ENCODE measurements at places on chromosomes 4 and X.

DNA sequence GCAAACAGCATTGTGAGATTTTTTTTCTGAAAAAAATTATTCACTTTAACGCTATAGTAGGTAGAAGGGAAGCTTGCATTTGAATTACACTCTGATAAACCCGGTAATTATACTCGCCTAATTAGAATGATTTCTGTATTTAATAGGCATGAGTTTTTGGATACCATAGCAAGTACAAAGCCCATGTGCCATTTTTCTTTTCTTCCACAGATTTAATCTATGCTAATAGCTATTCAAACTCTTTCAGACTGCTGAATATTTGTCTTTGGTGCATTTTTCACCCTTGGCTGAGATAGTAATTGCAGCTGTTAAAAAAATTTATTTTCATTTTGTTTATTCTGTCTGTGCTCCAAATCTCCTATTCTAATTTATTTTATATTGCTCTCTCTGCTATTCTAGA is 113.0 kb downstream of the EGF start:
- H3K4me3 ChIP-seq: no peak overlapping the region
- H3K27me3 ChIP-seq: no peaks in the 10 kb centered on the region
- DNase-seq: no peak
- H3K36me3 ChIP-seq: no peaks in the 10 kb centered on the region
- peaks cover 10% of the 10 kb centered on the region for H3K4me1 ChIP-seq
- H3K27ac ChIP-seq: no peak overlapping the region

GRCh38 chr4:73867783-73868182 is 1.4 kb upstream of the CXCL1 start:
- no peak for DNase-seq
- no peaks in the 10 kb centered on the region for H3K4me1 ChIP-seq
- H3K27me3 ChIP-seq: peaks cover 65% of the 10 kb centered on the region

GRCh38 chr4:184408021-184408683 is 66.2 kb downstream of the IRF2 start:
- peaks cover 8% of the 10 kb centered on the region for H3K27me3 ChIP-seq
- no peaks in the 10 kb centered on the region for H3K36me3 ChIP-seq
- H3K4me3 ChIP-seq: no peak overlapping the region
- peak overlapping the region; percentile 30 for H3K27ac ChIP-seq
- peaks cover 23% of the 10 kb centered on the region for H3K4me1 ChIP-seq

DNA sequence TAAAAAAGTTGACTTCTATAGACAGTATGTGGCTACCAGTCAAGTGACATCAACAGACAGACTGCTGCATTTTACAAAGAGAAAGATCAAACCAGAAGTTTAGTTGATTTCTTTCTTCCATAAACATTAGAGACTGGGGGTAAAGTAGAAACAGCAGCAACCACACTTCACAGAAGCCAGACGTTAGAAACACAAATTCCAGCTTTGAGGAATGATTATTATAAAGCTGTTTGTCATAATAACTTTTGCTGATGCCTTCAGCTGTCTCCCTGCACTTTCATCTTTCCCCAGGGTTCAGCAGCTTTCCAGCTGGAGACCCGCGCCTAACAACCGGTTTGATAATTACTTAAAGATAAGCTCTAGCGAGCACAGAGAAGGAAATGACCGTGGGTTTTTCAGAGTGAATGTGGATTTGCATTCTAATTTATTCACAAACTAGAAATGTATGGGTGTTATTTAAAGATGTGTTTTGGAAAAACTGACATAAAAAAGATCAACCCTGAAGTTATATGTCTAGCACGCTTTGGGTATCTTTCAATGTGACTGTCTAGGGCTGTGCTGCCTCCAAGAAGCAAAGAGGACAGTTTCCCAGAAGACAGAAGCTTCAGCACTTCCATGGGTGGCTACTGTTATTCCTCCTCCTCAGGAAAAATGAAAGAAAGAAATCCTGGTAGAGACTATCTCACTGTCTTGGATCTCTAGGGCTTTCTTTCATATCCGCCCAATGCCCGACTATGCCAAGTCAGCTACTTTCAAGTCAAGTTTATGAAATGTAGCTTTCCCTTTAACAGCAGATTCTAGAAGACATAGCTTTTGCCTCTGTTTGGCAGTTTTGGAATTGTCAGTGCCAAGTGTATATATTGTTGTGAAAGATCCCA is 15.0 kb upstream of the ENAM start:
- H3K4me1 ChIP-seq: no peaks in the 10 kb centered on the region
- H3K27ac ChIP-seq: no peak overlapping the region
- DNase-seq: no peak

GRCh38 chr4:37762294-37762990 is 64.0 kb upstream of the PGM2 start:
- no peaks in the 10 kb centered on the region for H3K4me1 ChIP-seq
- no peaks in the 10 kb centered on the region for H3K36me3 ChIP-seq
- no peak overlapping the region for H3K4me3 ChIP-seq
- H3K27me3 ChIP-seq: no peaks in the 10 kb centered on the region
- H3K27ac ChIP-seq: no peak overlapping the region

DNA sequence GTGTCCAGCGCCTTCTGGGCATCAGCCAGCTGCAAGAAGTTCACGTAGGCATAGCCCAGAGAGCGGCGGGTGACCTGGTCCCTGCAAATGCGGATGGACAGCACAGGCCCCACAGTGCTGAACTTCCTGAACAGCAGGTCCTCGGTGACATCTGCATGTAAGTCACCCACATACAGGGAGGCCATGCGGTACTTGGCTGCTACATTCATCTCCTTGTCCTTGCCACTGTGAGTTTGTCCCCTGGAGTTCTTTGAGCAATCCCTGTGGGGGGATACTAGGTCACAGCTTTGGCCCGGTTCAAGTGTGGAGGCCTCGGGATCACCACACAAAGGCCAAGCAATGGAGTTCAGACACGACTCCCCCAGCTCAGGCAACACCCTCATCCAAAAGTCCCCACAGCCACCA is 776 bp downstream of the PABPC4L start:
- H3K4me3 ChIP-seq: peak overlapping the region; percentile 46
- peaks cover under 1% of the 10 kb centered on the region for H3K36me3 ChIP-seq
- no peak overlapping the region for H3K27ac ChIP-seq
- no peak for DNase-seq

DNA sequence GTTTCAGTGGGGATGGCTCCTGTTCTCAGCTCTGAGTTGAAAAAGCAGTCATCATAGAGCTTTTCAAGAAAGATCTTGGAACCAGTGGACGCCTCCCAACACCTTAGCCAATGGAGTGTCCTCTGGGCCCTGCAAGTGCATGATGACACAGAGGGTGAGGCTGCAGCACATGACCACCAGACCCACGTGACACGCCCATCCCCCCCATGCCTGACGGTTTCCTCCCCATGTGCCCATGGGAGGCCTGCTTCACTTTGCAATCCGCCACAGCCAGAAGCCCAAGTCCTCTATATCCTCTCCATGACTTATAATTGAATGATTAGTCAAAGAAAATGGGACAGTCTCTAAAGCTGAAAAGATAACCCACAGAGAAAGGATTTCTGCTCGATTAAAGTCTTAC is 187.0 kb downstream of the AFAP1 start:
- DNase-seq: no peak
- H3K27me3 ChIP-seq: no peaks in the 10 kb centered on the region
- H3K36me3 ChIP-seq: no peaks in the 10 kb centered on the region
- peaks cover 4% of the 10 kb centered on the region for H3K4me1 ChIP-seq

DNA sequence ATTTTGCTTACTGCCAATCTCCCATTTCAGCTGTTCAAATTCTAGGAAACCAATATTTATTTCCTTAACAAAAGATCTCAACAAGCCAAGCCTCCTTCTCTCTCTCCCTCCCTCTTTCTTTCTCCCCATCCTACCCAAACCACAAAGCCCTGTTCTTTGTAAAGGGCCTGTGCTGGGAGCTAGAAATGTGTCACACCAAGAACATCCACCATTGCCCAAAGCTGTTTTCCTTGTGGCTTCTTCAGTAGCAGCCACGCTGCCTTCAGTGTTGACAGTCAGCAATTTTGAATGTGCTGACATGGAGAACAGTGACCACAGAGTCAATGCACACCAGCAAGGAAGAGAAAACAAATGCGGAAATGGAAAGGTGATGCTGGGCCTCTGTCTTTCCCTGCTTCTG is 203.0 kb downstream of the MAML3 start:
- no peaks in the 10 kb centered on the region for H3K27me3 ChIP-seq
- no peak overlapping the region for H3K4me3 ChIP-seq
- no peaks in the 10 kb centered on the region for H3K36me3 ChIP-seq
- DNase-seq: no peak
- no peak overlapping the region for H3K27ac ChIP-seq

GRCh38 chr4:40187386-40187906 is 9.4 kb upstream of the RHOH start:
- H3K4me3 ChIP-seq: no peak overlapping the region
- H3K4me1 ChIP-seq: peaks cover 24% of the 10 kb centered on the region
- no peak overlapping the region for H3K27ac ChIP-seq
- no peaks in the 10 kb centered on the region for H3K27me3 ChIP-seq
- no peaks in the 10 kb centered on the region for H3K36me3 ChIP-seq

- no peaks in the 10 kb centered on the region for H3K4me1 ChIP-seq
- no peak within 1 kb of the TSS for H3K27ac ChIP-seq
- no peaks in the 10 kb centered on the region for H3K27me3 ChIP-seq
- no peaks in the 10 kb centered on the region for H3K36me3 ChIP-seq
These were observed at the start of gene MAGEB2 for GRCh38 chrX:30215357-30215843. Gene MAGEB2, plus strand, starts transcription at chrX:30215563. Its CDS starts 3,018 bp downstream, at chrX:30218581.

DNA sequence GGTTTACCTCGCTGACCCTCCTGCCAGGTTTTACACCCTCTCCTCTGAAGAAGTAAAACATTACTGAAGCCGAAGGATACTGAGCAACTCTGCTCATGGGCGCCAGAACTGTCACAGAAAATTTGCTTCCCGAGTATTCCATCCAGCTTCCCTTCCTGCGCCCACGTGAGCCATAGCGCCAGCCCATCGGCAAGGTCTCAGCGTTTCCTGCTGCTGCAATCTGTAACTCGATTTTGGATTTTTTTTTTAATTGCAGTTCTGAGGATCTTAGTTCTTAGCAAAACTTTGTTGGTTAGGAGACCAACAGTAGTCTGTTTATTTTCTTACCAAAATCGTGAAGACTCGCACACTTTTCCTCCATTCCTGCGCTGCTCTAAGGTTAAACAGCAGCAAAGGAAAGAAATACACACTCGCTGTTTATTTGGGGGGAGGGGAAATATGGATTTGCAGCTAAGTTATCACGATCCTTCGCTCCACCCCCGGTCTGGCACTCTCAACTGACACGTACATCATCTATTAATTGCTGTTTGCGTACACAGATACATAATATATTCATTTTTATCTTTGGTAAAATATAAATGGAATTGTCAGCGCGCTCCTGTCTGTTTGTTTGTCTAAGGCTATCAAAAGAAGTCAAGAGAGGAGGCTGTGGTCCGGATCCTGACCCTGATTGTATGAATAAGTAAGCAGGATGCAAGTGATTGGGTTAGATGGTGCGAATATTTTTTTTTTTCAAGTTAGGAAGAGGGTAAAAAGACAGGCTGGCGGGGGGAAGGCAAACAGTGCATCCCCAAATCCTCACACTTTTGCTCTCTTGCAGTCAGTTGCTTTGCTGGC is at the start of gene TLL1:
Gene TLL1 (plus strand): TSS at position 777 of the 837 bp plus-strand sequence. CDS start 668 bp downstream, outside the sequence.
- peak; percentile 42 for DNase-seq
- H3K36me3 ChIP-seq: no peaks in the 10 kb centered on the region
- H3K27ac ChIP-seq: no peak within 1 kb of the TSS
- peaks cover 8% of the 10 kb centered on the region for H3K4me1 ChIP-seq
- peaks cover 89% of the 10 kb centered on the region for H3K27me3 ChIP-seq

- H3K27me3 ChIP-seq: no peaks in the 10 kb centered on the region
- peak overlapping the region; percentile 69 for H3K27ac ChIP-seq
- H3K36me3 ChIP-seq: no peaks in the 10 kb centered on the region
- DNase-seq: peak; percentile 87
These were observed 34.8 kb downstream of the ASMT start for GRCh38 chrX:1649621-1650020.

- no peaks in the 10 kb centered on the region for H3K36me3 ChIP-seq
- H3K27ac ChIP-seq: no peak overlapping the region
- H3K27me3 ChIP-seq: no peaks in the 10 kb centered on the region
- H3K4me1 ChIP-seq: no peaks in the 10 kb centered on the region
- no peak for DNase-seq
These were observed 283.2 kb upstream of the CPEB2 start for GRCh38 chr4:14719053-14719452.
